ENCODE measurements at places on chromosomes 4 and X.

DNA sequence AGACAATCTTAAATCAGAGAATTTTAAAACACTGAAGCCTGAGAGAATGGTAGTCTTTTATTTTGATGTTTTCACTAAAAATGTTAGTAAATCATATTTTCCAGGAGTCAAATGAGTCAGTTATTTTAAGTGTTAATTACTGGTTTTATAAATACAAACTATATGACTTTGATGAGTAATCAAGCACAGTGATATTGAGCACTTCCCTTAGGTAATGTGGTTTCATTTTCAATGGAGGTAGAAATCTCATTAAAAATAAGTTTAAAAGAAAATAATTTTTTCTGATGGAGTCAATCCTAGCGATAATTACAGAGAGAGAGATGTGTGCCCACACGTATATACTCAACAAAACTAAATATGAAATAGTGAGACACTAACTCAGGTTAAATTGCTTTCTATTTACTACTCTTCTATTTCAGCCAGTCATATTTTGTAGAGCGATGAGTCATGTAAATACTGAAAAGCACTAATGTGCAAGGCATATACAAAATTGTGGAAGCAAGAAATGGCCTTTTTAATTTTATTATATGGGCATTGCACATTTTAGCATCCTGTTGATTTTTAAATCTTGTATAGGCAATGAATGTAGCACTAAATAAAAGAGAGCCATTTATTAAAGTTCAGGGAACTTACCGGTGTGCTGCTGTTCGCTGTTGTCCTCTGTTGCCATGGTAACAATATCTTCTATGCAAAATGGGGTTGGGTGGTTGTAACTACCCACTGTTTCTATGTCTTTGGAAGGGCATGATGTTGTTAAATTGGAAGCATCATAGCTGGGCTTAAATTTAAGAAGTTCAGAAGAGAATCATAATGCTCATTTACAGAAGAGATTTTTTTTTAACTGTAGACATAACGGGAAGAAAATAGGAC, 513.7 kb downstream of the TLL1 start:
- DNase-seq = no peak

DNA sequence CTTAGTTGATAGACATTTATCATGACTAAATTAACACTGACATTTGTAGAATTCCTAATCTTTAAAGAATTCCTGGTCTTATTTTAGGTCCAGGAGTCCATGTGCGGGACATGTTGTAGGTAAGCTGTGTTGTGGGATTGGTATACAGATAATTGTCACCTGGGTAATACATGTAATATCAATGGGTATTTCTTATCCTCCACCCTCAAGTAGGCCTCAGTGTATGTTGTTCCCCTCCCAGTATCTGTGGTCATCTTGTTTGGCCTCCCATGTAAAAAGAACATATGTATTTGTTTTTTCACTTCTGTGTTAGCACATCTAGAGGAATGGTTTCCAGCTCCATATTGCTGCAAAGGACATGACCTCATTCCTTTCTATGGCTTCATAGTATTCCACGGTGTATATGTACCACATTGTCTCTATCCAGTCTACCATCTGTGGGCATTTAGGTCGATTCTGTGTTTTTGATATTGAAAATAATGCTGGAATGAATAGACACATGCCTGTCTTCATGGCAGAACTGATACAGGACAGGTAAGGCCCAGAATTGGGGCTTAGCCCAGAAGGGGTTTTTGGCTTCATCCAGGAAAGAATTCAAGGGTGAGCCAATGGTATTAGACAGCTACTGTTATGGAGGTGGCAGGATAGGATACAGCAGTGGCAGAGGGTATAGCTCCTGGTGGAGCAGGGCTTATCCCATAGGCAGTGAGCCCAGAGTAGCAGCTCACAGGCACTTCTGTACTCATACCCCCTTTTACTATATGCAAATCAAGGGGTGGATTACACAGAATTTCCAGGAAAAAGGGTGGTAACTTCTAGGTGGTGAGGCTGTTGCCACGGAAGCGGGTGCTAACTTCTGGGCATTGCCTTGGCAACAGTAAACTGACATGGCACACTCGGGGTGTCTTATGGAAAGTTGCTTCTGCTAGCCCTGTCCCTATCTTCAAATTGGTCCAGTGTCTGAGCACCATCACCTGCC, 66.1 kb upstream of the WDR1 start:
- no peak for DNase-seq

- no peak for DNase-seq
Measured at GRCh38 chr4:67522851-67523671, 22.2 kb downstream of the CENPC start.

DNA sequence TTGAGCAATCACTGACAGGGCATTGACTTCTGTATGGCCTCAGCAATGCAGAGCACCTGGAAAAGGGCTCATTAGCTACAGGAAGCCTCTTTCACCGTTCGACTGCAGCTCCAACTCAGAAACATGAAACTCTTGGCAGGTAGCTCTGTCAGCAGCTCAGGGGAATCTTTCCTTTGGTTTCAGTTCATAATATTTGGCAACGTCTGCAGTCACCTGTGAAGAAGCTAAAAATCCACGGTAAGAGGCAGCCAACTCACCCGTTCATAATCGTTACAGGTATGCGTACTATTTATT, 354.9 kb downstream of the CAMK2D start:
- no peak for DNase-seq

DNA sequence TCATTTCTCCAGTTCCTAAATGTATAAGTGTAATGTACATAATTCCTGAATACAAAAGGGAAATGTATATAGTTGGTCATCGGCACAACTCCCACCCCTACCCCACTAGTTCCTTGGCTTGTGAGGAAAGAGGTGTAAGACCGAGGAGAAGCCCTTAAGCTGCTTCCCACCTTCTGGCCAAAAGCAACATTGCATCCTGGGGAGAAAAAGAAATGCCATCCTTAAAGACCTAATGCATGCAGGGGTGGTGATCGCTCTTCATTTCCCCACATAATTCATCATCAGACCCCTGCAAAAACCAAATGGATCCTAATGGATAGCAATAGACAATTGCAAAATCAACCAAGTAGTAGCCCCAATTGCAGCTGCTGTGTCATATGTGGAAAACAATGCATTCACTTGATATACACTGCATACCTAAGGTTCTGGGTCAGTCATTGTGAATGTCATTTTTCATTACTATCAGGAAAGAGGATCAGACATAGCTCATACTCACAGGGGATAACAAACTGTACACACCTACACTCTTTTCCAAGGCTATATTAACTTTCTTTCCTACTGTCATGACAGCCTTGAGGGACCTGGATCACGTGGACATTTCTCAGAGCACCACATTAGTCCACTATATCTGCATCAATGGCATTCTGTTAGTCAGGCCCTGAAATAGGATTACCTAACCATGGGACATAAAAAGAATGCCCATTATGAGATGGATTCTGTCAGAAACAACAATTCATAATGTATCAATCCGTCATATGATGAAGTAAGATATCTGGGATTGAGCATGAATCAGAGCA, 31.7 kb upstream of the NFXL1 start:
- DNase-seq = no peak

GRCh38 chrX:117010243-117010642, 547.5 kb upstream of the CT83 start:
- no peak for DNase-seq

DNA sequence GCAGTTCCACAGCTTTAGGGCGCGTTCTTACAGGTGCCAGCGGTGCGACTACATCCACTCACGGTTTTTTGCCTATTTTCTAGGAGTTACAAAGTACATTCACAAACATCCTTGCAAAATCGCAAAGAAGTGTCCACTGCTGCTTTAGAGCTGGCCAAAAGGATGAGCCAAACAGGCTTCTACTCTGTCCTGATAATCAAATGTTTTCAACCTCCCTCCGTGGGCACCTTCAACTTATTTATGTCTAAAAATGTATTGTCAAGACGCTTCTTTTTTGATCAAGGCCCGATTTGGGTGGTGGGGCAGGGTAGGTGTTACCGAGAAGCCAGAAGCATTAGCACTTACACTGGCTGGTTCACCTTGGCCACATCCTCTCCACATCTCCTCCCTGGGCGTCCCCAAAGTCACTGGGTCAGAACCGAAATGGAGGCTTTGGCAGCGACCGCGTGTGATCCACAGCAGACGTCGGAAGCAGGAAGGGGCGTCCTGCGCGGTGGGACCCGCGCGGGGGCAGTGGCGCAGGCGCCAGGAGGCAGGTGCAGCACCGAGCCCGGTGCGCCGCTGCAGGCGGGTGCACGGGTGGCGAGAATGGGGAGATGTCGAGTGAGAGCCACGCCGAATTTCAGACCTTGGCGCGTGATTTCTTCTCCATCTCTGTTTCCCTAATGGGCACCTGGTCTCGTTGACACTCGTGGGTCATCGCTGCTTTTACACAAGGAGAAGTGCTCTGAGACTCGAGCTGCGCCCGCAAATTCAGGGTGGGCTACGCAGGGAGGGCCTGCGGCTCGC, 16.9 kb downstream of the NKX3-2 start:
- no peak for DNase-seq

DNA sequence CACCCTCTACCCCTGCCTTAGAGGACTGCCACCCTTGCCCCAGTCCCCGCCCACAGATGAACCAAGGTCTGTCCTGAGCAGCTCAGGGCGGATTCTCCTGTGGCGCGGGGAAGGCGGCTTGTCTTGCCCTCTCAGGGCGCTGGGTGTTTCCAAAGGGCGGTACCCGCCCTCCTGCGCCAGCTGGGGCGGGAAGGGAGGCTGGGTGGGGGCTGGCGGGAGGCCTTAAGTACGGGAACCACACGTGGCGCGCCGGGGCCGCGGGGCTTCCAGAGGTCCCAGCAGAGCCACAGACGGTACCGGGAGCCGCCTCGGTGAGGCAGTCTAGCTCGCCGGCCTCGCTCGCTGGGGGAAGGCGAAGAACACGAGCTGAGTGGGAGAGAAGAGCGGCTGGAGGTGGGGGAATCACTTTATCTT, 361.1 kb downstream of the MID1IP1 start:
- no peak for DNase-seq

- DNase-seq = peak; percentile 69
Measured at GRCh38 chr4:168076989-168077725, 15.2 kb upstream of the ANXA10 start.

DNA sequence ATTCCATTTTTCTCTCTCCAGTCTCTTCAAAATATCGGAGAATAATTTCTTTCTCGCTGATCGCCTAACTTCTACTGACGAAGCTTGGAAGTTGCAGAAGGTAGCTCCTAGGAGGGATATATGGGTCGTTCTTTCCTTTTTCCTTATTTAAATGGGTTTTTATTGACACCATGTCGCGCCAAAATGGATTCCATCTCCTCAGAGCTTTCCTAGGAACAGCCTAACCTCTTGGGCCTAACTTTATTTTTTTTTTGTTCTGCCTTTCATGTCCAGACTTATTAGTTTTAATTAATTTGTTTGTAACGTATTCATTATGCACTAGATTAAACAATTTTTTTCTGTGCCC, 359.4 kb upstream of the ZCCHC13 start:
- DNase-seq = peak; percentile 40

- no peak for DNase-seq
Measured at GRCh38 chr4:14180166-14180565, 552.6 kb upstream of the BOD1L1 start.

DNA sequence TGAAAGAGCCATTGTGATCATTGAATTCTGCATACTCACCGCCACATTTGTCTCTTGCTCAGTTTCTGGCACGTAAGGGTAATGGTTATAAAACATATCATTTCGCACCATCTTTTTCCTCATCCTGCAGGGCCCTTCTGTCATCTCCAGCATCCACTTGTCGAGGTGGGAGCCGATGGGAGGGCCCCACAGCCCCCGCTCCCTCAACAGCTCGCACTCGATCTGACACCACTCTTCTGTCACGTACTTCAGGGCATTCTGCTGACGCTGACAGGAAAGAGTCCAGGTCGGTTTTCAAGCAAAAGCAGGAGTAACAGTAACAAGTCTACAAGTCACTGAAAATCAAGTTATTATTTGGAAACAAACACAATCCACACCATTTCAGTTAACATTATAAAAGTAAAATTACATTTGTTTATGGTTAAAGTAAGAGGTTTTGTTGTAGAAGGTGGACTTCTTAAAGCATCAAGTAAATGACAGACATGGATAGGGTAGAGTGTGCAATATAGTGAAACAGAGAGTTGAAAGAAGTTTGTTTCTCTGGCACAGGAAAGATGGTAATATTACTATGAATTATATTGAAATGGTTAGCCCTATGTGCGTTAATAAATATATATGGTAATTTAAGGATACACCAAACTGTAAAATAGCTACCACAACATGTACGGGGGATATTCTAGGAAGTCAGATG, 150.6 kb downstream of the CDS1 start:
- DNase-seq = no peak

DNA sequence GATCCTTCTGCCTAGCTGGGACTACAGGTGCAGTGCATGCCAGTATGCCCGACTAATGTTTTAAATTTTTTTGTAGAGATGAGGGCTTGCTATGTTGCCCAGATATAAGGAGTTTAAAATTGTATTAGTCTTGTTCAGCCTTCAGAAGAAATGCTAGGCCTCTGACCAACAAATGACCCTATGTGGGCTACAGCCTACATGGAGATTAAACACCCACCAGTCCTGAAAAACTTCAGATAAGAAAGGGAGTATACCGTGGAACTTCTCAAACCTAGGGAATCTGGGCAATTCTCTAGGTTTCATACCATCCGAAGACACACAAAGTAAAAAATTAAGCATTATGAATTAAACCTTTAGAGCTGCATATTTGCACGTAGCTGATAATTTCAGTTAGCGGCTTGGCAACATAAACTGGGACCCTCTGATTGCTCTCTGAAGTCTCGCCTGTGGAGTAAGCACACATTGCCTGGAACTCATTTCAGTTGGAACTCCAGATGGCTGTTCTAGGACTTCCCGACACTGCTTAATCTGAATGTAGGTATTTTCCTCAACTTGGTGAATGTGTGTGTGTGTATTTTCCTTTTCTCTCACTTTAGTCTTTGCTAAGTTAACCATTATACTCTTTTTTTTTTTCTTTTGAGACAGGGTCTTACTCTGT, 33.0 kb downstream of the MOB1B start:
- no peak for DNase-seq

- DNase-seq = peak; percentile 19
Measured at GRCh38 chr4:89496851-89497250, 189.3 kb upstream of the GPRIN3 start.

GRCh38 chr4:42655921-42656678, 805 bp downstream of the ATP8A1 start:
- DNase-seq = peak; percentile 35

GRCh38 chrX:18194688-18195087, 26.0 kb downstream of the BEND2 start:
- no peak for DNase-seq

DNA sequence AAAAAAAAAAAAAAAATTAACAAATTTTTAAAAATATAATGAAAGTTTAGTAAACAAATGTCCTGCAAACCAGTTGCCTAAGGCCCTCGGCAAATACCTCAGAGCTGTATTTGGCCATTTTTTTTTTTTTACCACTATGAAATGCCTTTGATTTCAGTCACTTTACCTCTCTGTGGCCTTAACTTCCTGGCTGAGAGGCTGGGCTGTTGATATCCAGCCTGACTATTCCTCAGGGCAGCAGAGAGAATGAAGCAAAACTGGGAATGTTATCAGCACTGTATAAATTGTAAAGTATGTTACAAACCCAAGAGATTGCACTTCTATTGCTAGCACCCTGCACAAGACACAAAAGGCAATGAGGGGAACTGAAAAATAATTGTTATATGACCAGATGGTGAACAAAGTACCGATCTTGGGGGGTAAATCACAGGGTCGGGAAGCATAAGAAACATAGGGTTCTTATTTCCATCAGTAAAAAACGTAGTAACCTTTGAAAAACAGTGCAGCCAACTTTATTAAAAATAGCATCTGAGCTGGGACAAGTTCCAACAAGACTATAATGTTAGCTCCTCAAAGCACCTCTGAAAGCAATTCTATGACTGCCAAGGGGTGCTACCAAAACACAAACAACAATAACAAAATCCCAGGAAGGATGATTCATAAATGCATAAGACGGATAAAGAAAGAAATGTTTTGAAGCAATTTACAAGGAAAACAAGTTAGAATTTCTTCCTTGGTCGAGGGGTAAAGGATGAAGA, 18.1 kb downstream of the USP46 start:
- DNase-seq = peak; percentile 15

Data from GM23248 (cell line).